Suppressor macrophage treated with lipopolysaccharide for 4 hours (primary cell): ENCODE measurements at places on chromosomes 16 and 17.

DNA sequence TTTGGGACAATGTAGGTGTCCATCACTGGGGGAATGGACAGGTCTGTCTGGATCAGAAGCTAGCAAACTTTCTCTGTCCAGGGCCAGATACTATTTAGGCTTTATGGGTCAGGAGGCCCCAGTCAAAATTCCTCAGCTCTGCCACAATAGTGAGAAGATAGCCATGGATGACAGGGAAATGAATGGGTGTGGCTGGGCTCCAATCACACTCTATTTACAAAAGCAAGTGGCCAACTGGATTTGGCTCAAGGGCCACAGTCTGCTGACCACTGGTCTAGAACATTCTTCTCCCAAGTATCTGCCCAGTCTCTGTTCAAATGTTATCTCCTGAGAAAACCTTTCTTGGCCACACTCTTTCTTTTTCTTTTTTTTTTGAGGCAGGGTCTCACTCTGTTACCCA lies 339.9 kb downstream of the SOX9 start:
- no peak for DNase-seq

- DNase-seq, result peak; percentile 51
Observed at GRCh38 chr16:24428756-24429155, 110.6 kb upstream of the RBBP6 start.

- peak; percentile 12 for DNase-seq
Observed at GRCh38 chr17:49891271-49891670, 43.4 kb upstream of the TAC4 start.

GRCh38 chr17:58369214-58370031 lies 17.4 kb upstream of the SUPT4H1 start:
- DNase-seq, result no peak

DNA sequence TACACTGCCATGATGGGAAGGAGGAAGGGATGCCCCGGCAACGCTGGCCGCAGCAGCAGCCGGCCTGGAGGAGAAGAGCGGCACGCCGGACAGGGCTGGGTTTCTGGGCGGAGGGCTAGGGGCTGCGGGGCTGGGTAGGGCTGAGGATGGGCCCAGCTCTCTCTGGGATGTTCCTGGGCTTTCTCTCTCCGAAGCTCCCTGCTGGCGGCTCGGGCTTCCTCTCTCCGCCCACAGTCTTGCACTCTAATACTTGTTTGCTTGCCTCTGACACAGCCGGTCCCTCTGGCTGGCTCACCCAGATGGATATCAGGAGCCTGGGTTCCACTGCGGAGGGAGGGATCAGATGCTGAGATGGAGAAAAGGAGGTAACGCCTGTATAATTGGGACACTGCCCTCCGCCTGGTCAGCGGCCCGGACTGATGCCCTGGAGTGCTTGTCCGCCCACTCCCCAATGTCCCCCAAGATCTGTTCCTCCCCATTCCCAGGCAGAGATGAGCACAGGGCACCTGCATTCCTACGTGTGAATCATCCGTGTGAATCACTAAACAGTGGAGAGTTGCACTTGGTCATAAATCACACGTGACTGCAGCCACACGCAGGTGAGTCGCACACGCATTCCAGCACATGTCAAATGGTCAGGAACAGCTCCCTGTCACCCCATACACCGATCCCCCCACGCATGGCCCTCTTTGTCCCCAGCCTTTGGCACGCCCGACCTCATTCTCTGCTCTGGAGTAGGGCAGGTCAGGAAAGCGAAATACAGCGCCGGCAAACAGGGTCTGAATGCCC lies at the start of gene ALOXE3:
Gene ALOXE3 (minus strand): TSS at position 535 of the 789 bp plus-strand sequence. CDS start 524 bp downstream, at position 11.
- no peak for DNase-seq

DNA sequence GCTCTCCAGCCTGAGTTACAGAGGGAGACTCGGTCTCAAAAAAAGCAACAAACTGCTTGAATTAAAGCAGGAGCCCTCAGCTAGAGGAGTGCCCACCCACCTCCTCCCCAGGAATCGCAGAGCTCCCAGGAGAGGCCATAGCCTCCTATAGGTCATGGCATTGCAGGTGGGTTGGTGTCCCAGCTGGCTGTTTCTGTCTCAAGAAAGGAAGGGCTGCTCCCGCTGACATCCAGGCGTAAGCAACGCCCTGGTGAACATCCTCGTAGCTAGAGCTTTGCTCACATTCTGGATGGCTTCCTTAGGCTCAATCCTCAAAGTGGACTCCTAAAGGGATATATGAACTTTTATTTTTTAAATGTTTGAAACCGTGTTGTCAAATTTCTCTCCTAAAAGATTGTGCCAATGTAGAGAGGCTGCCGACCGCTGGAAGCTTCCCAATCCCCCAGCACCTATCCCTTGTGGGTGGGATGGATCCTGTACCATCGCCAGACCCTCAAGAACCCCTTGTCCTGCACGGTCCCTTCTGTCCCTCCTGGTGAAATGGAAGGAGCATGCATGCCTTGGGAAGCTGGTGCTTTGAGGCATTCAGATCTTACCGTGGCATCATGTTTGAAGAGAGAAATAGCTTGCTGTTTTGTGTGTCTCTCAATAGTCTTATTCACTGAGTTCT lies 5.9 kb downstream of the NLRC5 start:
- DNase-seq, result no peak

GRCh38 chr17:4407851-4408250 lies 25.9 kb upstream of the SPNS3 start:
- DNase-seq, result no peak

GRCh38 chr16:11200592-11200991 lies 55.4 kb downstream of the SOCS1 start:
- DNase-seq, result no peak

DNA sequence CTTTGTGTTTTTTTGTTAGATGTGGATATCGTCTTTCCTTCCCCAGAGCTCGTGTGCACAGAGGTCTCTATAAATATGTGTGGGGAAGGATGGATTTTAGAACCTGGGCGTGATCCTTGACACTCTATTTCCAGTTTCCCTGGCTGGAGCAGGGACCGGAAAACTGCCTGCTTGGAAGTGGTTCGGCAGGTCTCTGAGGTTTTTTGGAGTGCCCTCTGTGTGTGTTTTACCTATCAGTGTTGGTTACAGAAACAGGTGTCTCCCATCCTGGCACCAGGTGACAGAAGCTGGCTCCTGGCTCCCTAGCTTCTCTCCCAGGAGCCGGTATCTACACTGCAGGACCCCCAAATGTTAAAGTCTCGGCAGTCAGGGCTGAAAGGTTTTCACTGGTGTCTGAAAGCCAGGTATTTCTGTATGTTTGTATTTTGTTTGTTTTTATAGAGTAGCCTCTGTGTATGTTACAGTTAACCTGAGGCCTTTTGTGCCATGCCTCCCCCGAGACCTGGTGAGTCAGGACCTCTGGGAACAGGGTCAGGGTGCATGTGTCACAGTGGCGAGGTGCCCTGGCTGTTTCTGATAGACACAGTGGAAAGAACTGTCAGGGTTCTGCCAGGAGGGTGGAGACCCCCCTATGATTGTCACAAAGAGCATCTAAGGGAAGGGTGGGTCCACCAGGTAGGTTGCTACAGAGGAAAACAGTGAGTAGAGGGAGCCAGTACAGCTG lies 31.3 kb downstream of the ZC3H18 start:
- no peak for DNase-seq

- no peak for DNase-seq
Observed at GRCh38 chr16:71600822-71601221, 23.9 kb upstream of the TAT start.

DNA sequence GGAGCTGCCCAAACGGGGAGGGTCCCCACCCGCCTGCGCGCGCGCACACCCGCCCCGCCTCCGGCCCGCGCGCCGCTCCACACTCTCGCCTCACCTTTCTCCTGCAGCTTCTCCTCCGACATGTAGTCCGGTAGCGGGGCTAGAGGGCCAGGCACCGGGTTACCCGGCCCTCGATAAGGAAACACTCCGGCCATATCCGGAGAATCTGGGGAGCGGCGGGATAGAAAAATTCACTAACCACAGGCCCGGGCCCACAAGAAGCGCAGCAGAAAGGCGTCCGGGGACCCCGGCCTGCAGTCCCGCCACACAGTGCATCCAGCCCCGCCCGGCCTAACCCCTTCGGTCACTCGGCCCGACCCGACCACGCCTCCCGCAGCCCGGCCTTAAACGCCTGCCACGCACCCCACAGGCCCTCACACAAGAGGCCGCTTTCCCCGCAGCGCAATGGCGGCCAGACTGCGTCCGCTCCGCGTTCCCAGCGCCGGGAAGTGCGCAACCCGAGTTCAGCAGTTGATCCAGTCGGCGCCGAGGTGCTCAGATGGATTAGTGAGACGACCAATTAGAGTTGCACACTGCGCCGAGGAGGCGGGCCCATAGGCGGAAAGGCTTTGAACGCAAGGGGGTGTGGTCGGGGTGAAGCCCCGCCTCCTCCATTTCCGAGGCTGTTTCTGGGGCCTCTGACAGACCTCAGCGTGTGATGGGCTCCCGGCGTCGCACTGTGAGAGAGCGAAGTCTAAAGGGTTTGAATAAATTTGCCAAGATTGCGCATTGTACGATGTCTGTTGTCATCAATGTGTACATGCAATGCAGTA lies at the start of gene PRPF8:
Gene PRPF8 (minus strand): TSS at position 490 of the 812 bp plus-strand sequence. CDS start 296 bp downstream, at position 194.
- DNase-seq, result peak; percentile 99

GRCh38 chr16:787978-788398 lies at the start of gene RPUSD1:
Gene RPUSD1 (minus strand): TSS chr16:788381. CDS start chr16:787737, 644 bp downstream.
- no peak for DNase-seq

GRCh38 chr17:77888242-77889134 lies 70.0 kb upstream of the TNRC6C start:
- DNase-seq, result peak; percentile 45

- DNase-seq, result no peak
Observed at GRCh38 chr16:17476414-17477259, 5.9 kb upstream of the XYLT1 start.

GRCh38 chr16:28130099-28131088 lies 66.9 kb upstream of the GSG1L start:
- no peak for DNase-seq

- no peak for DNase-seq
Observed at GRCh38 chr16:87245511-87245910, 71.7 kb downstream of the C16orf95 start.

DNA sequence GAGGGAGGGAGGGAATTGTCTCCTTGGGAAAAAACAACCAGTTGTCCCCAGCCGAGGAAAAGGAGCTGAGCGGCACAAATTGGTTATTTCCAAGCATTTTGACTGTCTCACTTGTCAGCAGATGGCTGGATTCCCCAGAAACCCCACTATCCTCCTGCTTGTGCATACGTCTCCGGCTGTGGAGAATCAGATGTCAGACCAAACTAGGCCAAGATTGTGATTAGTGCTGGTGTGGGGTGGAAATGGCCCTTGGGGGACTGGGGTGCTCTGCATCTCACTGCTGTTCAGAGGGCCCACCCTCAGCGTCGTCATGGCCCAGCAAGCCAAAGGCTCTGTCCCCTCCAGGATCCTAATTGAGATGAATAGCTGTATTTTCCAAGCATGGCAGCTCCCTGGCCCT lies 131.7 kb upstream of the HSBP1 start:
- no peak for DNase-seq

GRCh38 chr17:77125432-77125901 lies 15.3 kb upstream of the SEC14L1 start:
- no peak for DNase-seq

GRCh38 chr16:58421059-58421458 lies 28.8 kb downstream of the GINS3 start:
- peak; percentile 52 for DNase-seq

DNA sequence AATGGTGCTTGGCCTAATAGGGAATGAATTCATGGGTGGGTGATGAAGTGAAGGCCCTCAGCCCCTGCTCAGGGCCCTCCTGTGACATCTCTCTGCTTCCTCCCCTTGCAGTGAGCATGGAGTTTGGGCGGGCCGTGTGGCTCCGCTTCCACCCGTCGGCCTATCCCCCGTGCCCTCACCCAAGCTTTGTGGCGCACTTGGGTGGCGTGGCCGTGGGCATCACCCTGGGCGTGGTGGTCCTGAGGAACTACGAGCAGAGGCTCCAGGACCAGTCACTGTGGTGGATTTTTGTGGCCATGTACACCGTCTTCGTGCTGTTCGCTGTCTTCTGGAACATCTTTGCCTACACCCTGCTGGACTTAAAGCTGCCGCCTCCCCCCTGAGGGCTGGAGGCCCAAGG lies 21.1 kb downstream of the C17orf75 start:
- no peak for DNase-seq
